ENCODE measurements at places on chromosomes 7 and 10. TPM values are rescaled to one million over a fixed set of nuclear protein-coding genes. Genes with fewer than 3 reads are reported as not detected.

DNA sequence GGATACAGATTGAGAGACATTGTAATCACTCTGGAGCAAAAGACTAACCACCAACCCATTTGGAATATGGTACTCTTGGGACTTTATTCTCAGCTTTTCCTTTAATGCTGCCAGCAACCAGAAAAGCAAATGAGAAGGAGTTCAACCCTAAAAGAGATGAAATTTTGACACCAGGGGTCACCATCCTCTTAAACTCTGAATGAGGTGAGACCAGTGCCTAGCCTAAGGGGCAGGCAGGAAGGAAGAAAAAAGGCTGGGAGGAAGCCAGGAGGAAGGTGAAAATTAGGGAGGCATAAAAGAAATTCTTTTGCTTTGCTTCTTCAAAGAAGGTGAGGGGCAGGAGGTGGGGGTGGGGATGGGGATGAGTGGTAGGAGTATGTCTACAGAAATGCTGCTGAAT lies 135.8 kb downstream of the JAZF1 start:
- DNase-seq, result no peak

DNA sequence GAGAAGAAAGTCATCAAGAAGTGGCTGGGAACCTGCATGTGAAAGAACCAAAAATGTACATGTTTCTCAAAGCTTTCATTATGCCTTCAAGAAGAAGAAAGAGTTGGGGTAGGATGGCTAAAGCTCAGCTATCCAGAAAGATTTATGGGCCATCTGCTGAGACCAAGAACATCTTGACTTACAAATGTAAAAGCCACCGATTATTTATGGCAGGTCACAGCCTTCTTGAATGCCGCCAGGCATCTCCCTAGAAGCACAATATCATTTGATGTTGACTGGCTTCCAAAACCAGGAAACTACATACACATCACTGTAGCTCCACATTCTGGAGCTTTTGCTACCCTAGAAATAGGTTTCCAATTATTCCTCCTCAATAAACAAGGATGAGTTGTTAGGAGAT lies 254.2 kb upstream of the AOAH start:
- DNase-seq, result no peak

DNA sequence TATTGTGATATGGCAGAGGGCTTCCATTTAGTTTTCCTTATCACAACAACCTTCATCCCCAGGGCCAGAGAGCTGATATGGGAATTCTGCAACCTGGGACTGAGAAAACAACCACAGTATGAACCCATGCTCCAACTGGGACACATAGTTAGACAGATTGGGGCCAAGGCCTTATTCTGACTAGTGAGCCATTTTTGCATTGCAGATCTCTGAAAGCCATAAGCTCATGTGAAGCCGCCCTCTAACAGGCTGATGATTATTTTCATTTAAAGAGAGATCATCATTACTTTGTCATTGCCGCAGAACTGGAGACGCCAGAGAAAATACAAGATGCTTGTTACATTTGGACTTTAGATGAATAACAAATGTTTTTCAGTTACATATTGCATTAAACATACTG lies 791.7 kb upstream of the POM121L12 start:
- no peak for DNase-seq

- no peak for DNase-seq
These were observed 154.5 kb downstream of the SGMS1 start for GRCh38 chr10:50469288-50469687.

DNA sequence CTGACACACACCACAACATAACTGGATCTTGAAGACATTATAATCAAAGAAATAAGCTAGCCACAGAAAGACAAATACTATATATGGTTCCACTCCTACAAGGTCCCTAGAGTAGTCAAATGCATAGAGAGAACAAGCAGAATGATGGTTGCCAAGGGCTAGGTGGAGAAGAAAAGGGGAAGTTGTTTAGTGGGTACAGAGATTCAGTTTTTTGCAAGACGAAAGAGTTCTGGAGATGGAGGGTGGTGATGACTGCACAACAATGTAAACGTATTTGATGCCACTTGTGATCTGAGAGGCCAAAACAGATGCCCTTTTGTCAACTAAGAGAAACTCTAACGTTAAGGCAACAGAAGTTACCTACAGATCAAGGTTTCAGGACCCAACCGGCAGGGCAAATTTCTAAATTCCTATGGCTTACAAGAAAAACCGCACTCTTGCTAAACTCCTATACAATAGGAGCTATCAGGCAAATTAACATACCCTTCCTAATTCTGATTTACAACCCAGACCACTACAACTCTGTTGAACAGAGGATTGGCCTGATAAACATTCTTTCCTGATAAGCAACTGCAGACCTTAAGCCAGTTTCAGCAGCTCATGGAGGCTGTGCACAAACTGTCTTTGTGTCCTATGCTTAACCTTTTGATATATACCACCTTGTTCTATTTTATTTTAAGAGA lies 69.0 kb downstream of the FAM107B start:
- DNase-seq, result no peak

GRCh38 chr7:122694697-122695096 lies 4.2 kb downstream of the RNF133 start:
- no peak for DNase-seq

The HABP2 gene
- under 0.01 TPM for total RNA-seq

The NOS3 gene
- 3.2 TPM for total RNA-seq

The CNNM2 gene
- 3.6 TPM for total RNA-seq

Measured in esophagus squamous epithelium (tissue), 5 donors.